Memory B cell (primary cell): ENCODE measurements at places on chromosomes 13 and 19.
A peak's percentile ranks its signal among the peaks of the same experiment; 100 is the strongest.

- DNase-seq: no peak
Measured at GRCh38 chr19:8811315-8812172, 20.6 kb downstream of the ZNF558 start.

DNA sequence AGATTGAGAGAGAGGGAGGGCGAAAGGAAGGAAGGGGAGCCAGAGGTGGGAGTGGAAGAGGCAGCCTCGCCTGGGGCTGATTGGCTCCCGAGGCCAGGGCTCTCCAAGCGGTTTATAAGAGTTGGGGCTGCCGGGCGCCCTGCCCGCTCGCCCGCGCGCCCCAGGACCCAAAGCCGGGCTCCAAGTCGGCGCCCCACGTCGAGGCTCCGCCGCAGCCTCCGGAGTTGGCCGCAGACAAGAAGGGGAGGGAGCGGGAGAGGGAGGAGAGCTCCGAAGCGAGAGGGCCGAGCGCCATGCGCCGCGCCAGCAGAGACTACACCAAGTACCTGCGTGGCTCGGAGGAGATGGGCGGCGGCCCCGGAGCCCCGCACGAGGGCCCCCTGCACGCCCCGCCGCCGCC, at the start of gene TNFSF11:
Gene TNFSF11 (plus strand): TSS at position 142 of the 400 bp plus-strand sequence. CDS start 152 bp downstream, at position 294.
- peak; percentile 17 for DNase-seq

DNA sequence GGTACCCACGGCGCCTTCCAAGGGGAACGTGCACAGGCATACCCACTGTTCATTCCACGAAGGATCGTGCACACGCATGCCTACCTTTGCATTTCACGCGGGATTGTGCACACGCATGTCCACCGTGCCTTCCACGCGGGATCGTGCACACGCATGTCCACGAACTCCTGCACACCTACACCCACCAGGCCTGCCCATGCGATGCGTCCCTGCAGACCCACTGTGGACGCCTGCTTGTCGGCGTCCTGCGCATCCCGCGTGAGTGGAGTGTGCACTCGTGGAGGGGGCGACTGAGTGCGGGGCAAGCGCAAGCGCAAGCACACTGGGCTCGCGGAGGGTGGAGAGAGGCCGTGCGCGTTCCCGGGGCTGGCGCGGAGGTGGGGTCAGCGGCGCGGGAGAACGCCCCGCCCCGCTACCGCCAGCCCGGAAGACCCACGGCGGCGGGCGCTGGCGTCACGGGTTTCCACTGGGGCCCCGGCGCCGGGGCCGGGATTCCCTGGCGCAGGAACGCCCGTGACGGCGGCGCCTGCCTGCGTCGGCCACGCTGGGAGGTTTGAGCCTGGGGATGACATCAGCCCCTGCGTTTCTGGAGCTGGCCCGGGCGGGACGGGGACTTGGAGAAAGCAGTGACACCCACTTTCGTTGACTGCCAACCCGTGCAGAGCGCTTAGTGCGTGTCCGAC, 18.7 kb downstream of the GADD45B start:
- no peak for DNase-seq

DNA sequence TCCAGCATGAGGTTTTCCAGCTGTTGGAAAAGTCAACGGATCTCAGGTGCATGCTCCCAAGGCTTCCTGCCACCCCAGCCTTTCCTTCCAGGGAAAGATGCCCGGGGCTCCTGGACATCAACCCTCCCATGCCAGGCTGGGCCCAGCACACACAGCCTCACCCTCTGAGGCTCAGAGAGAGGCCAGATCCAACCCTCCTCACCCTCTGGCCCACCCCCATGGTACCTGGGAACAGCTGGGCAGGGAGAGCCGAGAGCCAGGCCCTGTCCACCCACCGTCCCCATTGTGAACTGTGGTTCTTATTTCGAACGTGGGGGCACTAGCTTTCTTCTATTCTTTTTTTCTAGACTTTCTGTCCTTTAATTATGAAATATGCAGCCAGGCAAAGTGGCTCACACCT, 9.9 kb upstream of the CCNP start:
- no peak for DNase-seq

GRCh38 chr13:96898646-96899254, 95.5 kb downstream of the OXGR1 start:
- no peak for DNase-seq

- DNase-seq: no peak
Measured at GRCh38 chr13:112617754-112618375, 29.9 kb upstream of the TUBGCP3 start.

- no peak for DNase-seq
Measured at GRCh38 chr19:47447470-47448359, 24.0 kb downstream of the SLC8A2 start.

DNA sequence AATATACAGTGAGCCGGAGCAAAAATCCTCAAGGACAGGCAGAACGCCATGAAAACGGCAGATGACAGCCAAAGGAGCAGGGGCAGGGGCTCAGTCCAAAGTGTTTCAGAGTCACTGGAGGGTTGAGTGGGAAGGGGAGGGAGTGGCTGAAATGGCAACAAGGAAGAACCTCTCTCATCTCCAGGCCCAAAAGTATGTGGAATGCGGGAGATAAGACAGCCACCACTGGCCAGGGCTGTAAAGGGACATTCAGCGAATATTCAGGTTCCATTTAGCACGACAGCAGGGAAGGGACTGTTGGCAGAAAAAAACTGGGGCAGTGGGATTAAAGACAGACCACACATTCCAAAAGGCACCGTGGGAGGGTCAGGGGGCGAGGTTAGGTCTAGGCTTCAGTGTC, 48.4 kb downstream of the USPL1 start:
- no peak for DNase-seq

DNA sequence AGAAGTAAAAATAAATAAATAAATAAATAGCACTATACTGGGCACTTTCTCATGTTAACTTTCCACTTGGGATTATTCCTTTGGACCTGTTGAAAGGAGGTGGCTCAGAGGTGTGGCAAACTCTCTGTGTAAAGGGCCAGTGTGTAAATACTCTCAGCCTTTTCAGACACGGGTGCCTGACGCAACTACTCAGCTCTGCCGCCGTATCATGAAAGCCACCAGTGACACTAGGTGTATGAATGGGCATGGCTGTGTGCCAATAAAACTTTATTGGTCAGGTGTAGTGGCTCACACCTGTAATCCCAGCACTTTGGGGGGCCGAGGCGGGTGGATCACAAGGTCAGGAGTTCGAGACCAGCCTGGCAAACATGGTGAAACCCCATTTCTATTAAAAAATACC, 20.1 kb upstream of the SLC39A3 start:
- DNase-seq: no peak

DNA sequence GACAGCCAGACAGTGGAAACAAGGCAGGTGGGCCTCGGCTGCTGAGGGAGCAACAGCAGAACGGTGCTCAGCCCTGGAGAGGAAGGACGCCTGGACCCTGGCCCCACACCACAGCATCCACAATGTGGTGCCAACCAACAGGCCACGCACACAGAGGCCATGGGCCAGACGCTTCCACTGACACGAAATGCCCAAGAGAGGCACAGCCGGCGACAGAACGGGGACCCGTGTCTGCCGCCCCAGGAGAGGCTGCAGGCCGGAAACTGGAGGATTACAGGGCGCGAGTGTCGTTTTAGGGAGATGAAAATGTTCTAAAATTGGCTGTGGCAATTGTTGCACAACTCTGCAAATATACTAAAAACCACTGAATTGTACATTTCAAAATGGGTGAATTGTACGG, 69.7 kb downstream of the RASA3 start:
- DNase-seq: no peak

GRCh38 chr19:5957170-5957569, 20.8 kb downstream of the RANBP3 start:
- DNase-seq: no peak

- no peak for DNase-seq
Measured at GRCh38 chr13:67275351-67275960, 45.3 kb upstream of the PCDH9 start.
